ENCODE measurements at places on chromosomes 2 and 18.

- no peak for DNase-seq
These were observed 272.5 kb upstream of the KCNJ3 start for GRCh38 chr2:154425994-154426393.

DNA sequence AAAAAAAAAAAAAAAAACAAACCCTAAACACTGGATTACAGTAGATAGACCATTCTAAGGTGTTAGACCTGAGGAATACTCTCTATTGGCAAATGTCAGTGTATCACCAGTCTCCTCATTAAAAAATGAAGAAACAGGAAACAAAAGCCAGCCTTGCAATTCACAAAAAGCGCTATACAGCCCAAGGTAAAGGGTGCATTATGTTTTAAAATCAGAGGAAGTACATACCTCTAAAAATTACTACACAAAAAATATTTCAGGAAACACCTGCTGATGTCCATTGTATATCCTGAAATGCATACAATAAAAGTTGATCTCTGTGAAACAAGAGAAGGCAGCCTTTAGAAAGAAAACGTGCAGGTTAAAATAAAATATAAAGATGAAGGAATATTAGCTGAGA, 54.9 kb upstream of the TSPYL6 start:
- no peak for DNase-seq

- DNase-seq, result no peak
These were observed 81.4 kb downstream of the TGOLN2 start for GRCh38 chr2:85246348-85246747.

- DNase-seq, result no peak
These were observed 521.0 kb downstream of the PLCL1 start for GRCh38 chr2:198325359-198325758.

DNA sequence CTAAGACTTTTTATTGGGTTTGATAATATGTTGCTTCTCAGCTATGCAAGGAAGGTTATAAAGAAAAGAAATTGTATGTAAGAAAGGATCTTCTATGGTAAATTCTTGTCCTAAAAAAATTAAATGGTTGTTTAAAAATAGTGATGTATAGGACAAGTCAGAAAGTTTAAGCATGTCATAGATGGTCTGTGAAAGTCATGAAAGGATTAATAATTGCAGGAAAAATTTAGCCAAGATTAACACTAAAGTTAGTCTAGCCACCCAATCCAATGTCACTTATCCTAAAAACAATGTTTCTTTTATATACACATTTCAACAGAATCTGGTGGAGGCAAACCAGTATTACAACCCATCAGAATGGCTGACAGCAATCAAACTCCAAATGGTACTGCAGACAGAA, 1046.7 kb upstream of the SLC39A10 start:
- DNase-seq, result no peak

DNA sequence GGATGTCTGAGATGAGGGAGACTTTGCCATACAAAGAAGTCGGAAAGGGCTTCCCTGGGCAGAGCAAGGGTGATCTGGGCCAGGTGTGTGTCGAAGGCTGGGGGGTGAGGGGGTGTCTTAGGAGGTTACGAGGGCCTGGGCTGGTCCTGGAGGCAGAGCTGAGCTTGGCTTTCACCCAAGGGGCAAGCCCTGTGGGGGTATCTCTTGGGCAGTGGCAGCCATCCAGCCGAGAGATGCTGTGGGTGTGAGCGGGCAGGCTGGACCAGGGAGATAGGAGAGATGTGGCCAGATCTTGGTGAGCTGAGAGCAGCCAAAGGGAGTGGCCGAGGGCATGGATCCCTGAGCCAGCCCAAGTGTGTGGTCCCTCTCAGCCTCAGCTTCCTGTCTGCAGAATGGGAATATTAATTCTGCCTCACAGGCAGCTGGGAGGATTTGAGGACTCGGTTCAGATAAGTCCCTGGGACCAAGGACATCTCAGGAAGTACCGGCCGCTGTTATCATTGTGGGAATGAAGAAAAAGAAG, 33.0 kb downstream of the MAL start:
- no peak for DNase-seq

Measured in CD14-positive monocyte (primary cell).